ENCODE measurements at places on chromosomes 6 and 20.
A peak's percentile ranks its signal among the peaks of the same experiment; 100 is the strongest.

- no peak for DNase-seq
These were observed 53.8 kb downstream of the C6orf58 start for GRCh38 chr6:127630800-127631199.

DNA sequence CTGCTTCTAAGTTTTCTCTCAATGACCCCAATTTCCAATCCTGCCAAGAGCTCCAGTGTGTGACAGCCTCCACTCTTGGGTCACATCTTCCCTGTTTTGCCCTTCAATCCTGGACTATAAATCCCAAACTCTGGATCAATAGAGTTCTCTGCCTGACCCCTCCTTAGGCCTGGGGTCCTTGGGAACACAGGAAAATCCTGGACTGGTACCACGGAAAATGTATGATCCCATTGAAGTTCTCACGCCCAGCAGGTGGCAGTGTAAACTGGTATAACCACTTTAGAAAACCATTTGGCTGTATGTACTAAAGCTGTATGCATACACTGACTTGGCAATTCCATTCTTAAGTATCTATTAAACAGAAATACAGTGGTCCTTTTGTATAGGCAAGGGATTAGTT lies 98.0 kb downstream of the SNAP25 start:
- DNase-seq: no peak

GRCh38 chr6:28947067-28947765 lies 23.4 kb upstream of the TRIM27 start:
- no peak for DNase-seq

DNA sequence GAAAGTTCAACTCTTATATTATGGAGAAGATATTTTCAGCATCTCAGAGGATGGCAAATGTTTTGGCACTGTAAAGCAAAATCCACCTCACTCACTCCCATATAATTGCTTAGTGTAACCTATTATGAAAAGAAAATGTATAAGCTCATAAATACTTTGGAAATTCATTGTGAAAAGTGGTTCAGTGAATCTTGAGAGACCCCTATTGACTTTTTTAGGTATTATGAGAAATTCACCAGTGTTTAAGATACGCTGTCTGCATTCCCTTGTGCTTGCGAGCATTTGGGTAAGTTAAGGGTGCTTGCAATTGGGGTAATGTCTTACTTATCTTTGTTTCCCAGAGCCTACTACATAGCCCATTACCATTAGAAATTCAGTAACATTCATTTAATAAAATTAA lies 66.3 kb upstream of the BMP5 start:
- DNase-seq: no peak

DNA sequence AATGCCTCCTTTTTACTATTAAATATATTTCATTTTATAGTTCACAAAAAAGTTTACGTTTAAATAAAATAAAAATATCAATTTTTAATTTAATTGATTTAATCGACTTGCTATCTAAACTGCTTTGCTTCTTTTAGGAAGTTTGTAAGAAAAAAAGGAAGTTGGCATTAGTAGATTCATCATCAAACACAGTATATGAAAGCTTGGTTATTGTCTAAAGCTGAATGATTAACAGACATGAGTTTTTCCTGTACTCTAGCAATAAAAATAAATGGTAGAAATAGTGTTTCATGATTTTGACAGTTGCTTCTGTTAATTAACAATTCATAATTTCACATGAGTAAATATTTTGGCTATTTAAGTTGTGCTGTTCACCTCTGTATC lies 1285.5 kb upstream of the GJE1 start:
- no peak for DNase-seq

DNA sequence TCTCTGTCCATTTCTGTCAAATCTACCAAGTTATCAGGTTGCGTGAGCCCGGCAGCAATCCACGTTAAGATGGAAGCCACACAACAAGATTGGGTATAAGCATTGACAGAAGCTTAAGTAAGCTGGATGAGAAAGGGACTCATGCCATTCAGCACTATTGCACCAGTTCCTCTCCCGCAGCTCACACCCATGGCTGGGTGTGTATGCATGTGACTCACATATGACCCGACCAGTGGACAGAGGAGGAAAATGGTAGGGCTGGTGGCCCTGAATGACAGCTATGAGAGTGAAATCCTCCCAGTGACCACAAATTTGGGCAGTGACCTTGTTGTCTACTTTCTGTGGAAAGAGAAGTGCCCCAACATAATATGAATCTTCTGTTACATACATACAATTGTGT lies 113.5 kb downstream of the OTOR start:
- DNase-seq: no peak

GRCh38 chr6:130900913-130901312 lies 73.7 kb downstream of the SMLR1 start:
- peak; percentile 10 for DNase-seq

DNA sequence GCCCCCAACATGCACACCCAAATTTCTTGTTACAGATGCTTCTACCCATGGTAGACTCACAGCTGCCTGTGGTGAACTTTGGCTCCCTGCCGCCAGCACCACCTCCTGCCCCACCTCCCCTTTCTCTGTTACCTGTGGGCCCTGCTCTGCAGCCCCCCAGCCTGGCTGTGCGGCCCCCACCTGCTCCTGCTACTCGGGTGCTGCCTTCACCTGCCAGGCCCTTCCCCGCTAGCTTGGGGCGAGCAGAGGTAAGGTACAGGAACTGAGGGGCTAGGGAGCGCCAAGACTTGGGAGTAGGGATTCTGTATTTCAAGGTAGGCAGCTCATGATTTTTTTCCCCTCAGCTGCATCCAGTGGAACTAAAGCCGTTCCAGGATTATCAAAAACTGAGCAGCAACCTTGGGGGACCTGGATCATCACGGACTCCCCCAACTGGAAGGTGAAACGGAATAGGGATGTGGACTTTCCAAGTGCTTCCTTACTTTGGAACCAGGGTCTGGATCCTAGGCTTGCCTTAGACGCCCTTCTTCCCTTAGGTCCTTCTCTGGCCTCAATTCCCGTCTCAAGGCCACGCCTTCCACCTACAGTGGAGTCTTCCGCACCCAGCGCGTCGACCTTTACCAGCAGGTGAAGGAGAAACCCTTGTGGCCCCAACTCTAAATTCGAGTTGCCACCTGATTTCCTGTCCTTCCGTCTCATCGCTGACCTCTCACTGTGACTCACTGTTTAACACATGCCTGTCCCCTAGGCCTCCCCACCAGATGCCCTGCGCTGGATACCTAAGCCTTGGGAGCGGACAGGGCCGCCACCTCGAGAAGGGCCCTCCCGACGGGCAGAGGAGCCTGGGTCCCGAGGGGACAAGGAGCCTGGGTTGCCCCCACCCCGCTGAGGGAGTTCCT lies 15.5 kb downstream of the BAG6 start:
- DNase-seq: no peak

GRCh38 chr6:36104836-36105235 lies 25.5 kb upstream of the MAPK13 start:
- DNase-seq: no peak

DNA sequence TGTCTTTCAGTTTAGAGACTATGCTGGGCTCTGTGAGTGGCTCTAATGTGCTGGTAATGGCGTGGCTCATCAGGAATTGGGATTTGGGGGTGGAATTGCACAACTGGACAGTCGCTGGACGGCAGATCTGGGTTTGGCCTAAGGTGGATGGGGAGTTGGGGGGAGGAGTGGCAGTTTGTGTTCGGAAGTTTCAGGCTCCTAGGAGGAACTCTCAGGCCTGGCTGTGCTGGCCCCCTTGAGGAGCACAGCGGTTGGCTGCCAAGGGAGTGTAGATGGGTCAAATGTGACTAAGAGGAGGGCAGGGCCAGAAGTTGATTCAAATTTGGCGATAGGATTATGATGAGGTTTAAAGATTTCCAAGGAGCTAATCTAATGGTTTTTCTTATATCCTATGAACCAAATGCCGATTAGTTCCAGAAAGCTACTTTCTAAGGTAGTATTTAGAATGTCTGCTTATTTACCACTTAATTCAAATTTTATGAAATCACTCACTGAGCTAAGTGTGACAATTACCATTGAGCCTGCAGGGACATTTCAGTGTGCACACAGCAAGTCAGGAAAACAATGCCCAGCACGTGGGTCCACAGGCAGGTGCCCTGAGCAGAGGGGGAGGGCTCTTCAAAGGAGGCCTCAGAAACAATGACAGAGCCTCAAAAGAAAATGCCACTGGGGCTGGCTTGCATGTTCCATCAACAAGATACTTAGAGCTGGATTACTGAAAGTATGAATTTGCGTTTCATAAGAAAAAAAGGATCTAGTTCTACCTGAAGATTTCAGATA lies 111.0 kb downstream of the GJA10 start:
- no peak for DNase-seq

GRCh38 chr6:1043458-1043836 lies 268.5 kb upstream of the FOXQ1 start:
- DNase-seq: no peak

- DNase-seq: no peak
These were observed 3.5 kb upstream of the DEFB110 start for GRCh38 chr6:50025258-50025657.

DNA sequence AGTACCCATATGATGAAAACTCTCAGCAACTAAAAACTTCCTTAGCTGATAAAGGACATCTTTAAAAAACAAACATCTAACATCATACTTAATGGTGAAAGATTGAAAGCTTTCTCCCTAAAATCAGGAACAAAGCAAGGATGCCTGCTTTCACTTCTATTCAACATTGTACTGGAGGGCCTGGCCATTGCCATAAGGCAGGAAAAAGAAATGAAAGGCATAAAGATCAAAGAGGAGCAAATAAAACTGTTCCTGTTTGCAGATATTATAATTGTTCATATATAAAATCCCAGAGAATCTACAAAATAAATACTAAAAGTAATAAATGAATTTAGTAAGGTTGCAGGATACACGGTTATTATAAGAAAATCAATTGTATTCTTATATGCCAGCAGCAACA lies 124.6 kb upstream of the ARMC2 start:
- no peak for DNase-seq

GRCh38 chr6:64949257-64949656 lies 757.8 kb downstream of the EYS start:
- DNase-seq: no peak

GRCh38 chr20:36666181-36666740 lies 20.3 kb upstream of the SLA2 start:
- no peak for DNase-seq
